ENCODE measurements at places on chromosomes 16 and 17.

DNA sequence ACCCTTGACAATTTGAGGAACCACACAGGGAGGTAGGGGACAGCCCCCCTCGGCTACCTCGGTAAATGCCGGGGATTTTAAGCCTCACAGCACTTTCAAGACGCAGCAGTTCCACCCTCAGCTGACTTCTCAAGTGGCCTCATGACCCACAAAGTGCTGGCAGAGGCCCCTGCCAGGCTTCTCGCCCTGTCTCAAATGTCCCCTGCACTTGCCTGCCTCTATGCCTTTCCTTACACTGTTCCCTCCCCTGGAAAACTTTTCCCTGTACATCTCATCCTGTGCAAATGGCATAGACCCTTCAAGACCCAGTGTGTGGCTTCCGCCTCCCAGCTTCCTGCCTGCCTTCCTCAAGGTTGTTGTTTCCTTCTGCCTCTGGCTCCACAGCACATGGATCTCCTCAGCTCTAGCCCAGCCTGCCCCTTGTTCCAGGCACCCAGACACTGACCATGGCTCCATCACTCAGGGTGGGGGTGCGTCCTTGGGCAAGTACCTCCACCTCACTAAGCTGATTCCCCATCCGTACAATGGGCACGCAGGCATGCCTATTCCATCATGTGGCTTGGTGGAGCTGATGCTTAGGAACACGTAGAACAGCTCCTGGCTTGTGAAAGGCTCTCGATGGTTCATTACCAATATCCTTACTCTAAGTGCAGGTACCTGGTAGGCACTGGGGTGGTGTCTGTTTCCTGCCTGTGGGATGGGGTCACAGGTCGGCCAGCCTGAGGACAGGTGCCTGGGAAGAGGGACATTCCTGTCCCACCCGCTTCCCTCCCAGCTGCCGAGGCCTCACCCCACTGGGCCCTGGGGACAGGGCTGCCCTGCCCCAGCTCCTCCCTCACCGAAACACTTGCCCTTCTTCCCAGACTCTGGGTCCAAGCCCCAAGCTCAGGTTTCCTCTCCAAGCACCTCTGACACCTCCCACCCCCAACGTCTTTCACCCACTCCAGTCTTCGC, 24.0 kb downstream of the MMP15 start:
- no peak for DNase-seq

- peak; percentile 44 for DNase-seq
Observed at GRCh38 chr17:76276461-76277299, 11.5 kb downstream of the UBALD2 start.

DNA sequence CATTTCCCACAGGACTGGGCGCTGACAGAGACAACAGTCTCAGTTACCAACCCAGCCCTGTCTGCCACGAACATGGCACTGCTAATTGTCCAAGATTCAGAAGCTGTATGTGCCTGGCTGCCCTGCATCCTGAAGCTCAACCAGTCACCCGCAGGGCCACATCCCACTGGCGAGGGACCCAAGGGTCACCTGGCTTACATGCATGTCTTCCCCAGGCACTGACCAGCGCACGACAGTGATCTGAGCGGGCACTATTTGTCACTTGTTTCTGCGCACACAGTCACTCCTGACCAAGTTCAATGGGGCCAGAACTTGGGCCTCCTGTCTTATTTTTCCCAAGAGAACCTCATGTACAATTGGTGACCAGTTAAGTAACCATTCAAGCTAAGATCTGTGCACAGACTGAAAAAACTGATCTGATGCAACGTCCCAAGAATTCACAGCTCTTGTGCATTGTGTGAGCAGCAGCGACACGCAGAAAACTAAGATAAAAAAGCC, 13.1 kb downstream of the USP7 start:
- no peak for DNase-seq

DNA sequence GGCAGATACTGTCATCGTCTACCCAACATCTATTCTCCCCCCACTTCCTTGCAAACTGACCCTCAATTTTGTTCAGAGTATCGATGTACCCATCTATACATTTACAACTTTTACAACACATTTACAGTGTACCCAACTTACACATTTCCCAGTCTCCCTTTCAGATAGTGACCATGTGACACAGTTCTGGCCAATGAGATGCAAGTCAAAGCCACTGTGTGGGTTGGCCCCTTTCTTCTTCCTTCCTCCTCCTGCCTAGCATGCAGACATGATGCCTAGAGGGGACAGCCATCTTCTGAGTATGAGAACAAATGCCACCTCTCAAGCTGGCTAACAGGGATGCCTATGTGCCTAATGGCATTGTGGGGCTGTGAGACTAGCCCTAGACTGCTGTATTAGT, 11.3 kb upstream of the NFAT5 start:
- DNase-seq, result no peak

DNA sequence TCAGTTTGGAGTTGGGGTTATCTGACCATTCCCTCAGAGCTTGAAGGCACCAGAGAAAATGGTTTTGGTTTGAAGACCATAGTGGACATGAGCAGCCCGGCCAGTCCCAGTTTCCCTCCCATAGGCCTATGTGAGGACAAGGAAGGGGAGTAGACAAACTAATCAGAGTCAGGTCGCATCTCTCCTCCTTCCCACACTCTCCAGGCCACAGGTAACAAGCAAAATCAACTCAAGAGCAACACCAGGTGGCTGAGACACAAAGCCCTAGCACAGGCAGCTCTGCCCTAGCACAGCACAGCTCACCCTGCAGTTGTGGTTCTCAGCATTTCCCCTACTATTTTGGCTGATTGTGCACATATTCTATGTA, 7.2 kb downstream of the SUPT4H1 start:
- DNase-seq, result no peak

DNA sequence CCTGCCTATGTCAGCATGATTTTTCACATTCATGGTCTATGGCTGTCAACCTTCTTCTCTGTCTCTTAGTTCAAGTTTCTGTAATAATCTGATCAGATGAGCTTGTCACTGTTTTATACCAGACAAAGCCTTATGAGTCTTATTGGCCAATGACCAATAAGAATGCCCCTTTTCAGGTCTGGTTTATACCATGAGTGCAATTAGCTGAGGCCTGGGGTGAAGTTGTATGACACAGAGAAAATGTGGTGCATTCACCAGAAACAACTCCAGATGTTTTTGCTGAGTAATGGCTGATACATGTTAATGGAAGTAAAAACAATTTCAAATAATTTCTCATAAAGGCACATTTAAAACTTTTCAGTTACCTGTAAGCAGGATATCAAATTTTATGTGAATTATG, 218.6 kb upstream of the CDH8 start:
- no peak for DNase-seq

DNA sequence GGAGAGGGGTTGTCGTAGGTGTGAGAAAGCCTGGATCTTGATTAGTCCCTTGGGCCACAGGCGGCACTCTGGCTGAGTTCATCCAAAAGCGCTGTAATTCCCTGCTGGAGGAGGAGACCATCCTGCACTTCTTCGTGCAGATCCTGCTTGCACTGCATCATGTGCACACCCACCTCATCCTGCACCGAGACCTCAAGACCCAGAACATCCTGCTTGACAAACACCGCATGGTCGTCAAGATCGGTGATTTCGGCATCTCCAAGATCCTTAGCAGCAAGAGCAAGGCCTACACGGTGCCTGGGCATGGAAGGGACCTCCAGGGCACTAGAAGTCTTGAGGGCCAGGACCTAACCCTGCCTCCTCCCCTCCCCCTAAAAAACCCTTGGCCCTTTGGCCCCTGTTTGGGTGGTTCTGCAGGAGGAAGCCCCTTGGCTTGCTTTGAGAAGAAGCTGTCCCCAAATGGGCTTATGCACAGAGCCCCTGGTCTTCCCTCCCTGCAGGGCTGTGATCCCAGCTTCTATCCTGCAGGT, 6.2 kb downstream of the NEK8 start:
- no peak for DNase-seq

GRCh38 chr17:29572691-29573557, 4.4 kb downstream of the TP53I13 start:
- peak; percentile 62 for DNase-seq

DNA sequence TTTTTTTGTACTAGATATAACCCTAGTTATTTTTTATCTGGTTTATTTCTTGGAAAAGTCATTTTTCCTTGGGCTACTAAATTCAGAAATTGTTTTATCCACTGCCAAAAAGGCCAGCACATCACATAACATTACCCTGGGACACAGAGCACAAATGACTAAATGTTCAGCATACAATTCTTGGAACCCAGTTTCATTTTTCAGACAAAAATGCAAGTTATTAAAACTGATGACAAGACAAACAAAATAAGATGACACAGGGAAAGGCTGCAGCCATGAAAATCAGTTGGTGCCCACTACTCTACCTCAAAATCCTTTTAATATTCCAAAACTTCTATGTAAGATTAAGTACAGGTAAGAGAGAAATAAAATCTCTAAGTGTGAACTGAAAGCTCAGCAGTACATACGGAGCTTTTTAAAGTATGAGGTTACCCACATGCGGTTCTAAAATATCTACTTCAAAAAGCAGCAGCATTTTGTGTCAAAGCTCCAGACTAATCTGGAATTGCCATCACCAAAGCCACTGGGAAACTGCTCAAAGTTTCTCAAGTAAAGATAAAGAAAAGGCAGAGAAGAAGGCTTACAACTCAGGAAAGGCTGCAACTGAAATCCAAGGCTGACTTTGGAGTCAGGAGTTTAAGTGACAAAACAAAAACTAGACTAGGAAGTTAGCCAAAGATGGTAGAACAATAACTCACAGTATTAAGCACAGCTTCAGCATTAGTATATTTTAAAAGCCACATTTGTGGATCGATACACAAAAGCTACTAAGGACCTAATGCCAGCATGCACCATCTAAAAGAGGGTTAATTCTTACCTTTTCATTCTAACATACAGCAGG, 41.4 kb downstream of the AP1G1 start:
- no peak for DNase-seq

DNA sequence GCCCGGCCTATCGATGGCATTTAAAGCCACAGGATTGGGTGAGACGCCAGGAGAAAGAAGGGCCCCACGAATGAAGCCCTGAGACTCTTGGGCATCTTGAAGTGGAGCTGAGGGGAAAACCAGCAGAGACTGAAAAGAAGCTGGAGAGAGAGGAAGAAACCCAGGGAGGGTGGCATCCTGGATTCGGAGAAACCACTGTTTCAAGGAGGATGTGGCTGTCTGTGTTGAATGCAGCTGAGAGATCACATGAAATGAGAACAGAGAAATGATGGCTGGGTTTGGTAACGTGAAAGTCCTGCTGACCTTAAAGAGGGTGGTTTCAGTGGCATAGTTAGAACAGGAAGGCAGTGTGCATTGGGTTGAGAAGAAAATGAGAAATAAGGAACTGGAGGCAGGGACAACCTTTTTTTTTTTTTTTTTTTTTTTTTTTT, 3.8 kb downstream of the TNFSF12 start:
- no peak for DNase-seq

DNA sequence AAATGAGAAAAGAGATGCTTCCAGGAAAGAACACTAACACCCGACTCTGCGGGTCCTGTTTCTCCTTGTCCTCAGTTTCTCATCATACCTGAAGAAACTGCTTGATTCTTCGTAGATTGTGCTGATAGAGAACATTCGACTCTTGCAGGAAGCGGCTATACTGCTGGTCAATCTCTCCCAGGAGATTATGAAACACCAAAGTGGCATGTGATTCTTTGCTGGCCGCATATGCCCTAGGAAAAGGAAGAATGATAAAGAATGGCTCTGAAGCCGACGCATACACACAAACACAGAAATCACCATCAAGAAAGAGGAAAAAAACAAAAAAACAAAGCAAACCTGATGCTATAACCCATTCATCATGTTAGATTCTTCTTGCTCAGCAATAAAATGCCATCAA, 41.8 kb downstream of the STAT3 start:
- no peak for DNase-seq

DNA sequence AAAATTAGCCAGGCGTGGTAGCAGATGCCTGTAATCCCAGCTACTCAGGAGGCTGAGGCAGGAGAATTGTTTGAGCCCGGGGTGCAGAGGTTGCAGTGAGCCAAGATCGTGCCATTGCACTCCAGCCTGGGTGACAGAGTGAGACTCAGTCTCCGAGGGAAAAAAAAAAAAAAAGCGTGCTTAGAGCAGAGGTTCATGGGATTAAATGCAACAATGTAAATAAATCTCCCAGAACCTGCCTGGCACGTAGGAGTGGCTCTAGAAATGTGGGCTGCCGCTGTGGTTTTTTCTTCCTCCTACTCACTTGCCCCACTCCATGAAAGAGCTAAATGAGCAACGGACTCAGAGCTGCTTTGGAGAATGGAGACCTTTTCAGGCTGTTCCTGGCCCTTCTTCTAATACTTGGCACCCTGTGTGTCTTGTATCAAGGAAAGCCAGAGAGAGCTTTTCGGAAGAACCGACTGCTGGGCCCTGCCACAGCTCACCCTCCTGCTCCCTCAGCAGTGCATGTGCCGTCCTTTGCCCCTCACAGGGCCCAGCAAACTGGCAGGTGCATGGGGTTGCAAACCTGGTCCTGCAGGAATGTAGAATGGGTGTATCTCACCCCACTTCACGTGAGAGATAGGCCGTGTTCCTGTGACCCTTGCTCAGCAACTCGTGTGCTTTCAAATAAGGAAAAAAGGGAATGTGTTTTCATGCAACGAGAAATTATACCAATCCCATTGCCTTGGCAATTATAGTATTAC, 52.0 kb downstream of the LDHD start:
- DNase-seq, result peak; percentile 65

DNA sequence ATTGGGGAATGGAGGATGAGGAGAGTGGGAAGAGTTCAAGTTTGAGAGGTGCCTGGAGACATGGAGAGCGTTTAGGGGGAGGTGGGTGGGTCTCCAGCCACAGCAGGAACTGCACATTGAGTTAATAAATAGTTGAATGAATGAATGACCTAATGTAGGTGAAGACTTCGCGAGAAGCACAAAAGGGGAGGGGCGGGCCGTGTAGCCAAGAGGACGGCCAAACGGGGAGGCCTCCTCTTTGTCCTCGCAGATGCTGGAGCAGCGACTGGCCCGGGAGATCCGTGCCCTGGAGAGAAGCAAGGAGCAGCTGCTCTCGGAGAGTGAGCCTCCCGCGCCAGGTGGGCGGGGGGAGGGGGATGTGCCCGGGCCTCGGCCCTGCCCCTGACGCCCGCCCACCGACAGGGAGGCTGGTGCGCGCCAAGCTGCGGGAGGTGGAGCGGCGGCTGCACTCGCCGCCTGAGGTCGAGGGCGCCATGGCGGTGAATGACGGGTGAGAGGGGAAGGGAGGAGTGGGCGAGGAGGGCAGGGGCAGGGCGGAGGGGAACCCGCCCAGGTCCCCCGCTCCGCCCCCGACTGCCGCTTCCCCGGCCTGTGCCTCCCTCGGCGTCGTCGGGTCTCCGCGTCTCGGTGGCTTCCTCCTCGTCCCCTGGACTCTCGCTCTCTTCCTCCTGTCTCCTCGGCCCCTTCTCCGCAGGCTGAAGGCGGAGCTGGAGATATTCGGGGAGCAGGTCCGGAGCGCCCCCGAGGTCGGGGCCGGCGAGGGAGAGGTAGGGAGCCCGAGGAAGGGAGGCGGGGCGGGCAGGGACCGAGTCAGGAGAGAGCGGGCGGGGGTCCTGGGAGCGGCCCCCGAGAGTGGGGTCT, 12.9 kb downstream of the SYCE1L start:
- DNase-seq, result peak; percentile 88
